Stimulated activated CD4-positive, alpha-beta T cell treated with anti-CD3 and anti-CD28 coated beads, Interleukin-12 subunit alpha, Interleukin-12 subunit beta, amount 100 ng/mL, for 48 hours (primary cell): ENCODE measurements at places on chromosomes 11 and 22.

- no peak for DNase-seq
Measured at GRCh38 chr22:48740086-48740730, 1087.5 kb downstream of the BRD1 start.

DNA sequence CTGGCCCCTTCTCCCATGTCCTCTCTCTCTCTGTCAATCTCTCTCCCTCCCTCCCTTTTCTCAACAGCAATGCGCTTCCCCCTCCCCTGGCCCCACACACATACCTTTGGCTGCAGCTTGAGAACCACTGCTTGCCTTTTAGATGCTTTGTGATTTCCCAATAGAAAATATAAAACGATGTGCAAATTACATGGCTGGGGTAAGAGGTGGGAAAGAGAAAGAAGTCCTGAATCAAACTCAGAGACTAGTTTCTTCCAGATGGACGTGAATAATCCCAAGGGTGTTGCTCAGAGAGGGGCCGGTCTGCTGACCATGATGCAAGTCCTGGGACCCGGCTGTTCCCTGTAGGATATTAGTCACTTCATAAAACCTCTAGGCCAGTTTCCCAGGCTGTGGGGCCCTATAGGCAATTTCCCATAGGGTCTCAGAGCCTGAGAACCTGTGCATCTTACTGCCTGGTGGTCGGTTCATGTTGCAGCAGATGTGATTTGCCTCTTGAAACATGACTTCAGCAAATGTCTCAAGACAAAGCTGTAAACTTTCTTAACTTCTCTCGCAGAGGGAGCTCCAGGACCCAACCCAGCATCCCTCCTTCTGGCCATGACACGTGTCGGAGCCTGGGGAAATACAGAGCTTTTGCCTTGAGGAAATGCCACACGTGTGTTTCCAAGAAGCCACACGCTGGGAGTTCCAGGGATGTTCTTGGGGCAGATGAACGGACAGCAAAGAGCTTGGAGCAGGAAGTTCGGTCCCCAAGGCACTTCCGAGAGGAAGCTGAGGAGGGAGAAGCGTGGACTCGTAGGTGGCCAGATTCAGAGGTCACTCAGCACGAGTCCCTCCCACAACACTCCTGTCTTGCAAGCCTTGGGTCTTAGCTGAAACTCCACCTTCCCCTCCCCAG lies 34.5 kb upstream of the ETS1 start:
- no peak for DNase-seq

DNA sequence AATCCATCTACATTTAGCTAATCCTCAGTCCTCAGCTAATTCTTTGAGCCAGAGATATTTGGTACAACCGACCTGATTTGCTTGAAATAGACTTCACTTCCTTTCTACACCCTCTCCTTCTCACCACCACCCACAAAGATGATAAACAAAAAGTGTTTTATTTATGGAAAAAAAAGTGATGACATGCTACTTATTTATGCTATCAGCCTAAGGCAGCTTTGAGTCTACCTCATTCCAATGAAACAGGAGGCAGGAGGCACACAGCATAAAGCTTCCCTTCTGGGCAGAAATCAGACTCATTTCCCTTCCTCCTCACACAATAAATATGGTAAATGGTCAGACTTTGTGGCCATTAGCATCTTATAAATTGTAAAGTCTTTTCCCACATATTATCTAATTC lies 325.7 kb downstream of the SOX6 start:
- no peak for DNase-seq

DNA sequence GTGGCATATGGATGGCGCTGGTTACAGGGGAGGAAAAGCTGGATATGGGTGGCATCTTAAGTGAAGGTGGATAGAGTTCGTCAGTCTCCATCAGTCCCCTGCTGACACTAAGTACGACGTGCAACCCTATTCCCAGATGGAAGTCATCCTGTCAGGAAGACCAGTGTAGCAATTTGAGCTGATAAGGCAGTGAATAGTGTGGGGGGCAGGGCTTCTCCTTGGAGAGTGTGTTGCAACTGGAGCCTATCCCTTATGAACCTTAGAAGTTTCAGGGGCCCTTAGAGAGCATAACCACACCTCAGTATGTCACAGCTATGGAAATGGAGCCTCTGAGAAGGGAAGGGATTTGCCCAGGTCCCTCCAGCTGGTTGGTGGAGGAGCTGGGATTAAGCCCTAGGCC lies 36.1 kb upstream of the ANKK1 start:
- no peak for DNase-seq

- no peak for DNase-seq
Measured at GRCh38 chr11:33067294-33067693, 27.9 kb downstream of the TCP11L1 start.

- peak; percentile 64 for DNase-seq
Measured at GRCh38 chr11:35040221-35040942, 98.6 kb upstream of the CD44 start.

- DNase-seq: no peak
Measured at GRCh38 chr11:82976786-82977185, 75.2 kb downstream of the DDIAS start.

DNA sequence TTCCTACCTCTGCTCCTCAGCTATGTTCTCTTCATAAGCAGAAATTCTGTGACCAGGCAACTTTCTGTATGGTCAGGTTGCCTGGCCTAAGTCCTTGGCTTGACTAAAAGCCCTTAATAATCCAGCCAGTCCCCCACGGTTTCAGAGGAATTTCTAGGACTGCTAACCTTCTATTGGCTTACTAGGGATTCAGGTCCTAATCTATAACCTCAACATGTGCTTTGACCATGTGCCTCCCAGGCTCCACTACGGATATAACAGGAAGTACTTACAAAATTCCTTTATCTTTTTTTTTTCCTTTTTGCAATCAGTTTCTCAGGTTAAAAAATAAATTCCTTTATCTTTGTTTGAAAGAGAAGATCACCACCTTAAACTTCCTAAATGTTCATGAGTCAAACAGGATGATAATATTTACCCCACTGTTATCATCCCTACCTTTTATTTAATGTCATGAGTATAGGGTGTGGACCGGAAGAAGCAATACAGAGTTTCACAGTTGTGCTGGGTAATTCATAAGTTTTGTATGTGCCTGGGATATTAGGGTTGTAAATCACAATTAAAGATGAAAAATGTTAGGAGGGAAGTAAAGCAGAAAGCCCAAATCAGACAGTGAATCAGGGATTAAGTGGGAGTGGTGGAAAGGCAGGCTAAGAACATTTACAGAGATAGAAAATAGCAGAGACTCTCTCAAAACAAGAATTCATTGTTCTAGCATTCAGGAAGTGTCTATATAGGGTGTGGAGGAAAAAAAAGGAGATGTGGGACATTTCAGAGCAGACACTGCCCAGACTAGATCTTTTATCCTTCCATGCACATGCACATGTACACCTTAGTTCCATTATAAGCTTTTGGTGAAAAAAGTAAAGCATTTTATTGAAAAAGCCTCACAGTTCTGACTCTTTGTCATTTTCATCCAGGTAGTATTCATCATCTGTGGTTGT lies 10.7 kb upstream of the POGLUT3 start:
- DNase-seq: no peak

- no peak for DNase-seq
Measured at GRCh38 chr11:19345848-19346681, 105.3 kb upstream of the E2F8 start.

GRCh38 chr11:24697522-24698111 lies 200.8 kb downstream of the LUZP2 start:
- no peak for DNase-seq

DNA sequence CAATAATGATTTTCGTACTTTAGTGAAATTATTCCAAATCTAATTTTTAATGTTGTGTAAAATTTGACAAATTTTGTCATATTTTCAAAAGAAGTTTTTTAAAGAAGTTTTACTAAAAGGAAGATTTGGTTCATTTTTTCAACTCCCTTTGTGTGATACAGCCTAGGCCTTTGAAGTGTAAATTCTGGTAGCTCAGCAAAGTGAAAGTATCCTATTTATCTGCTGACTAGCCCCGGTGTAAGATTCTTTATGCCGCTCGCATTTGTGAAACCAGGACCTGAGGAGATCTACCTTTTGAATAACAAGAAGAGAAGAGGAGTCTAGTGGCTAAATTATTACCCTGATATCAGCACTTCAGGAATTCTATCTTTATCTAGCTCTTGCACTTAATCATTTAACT lies 177.4 kb downstream of the JRKL start:
- no peak for DNase-seq
